ENCODE measurements at places on chromosomes 11 and 22. TPM values are rescaled to one million over a fixed set of nuclear protein-coding genes. Genes with fewer than 3 reads are reported as not detected.

The OR10G7 gene
- not detected for polyA plus RNA-seq

The ACER3 gene
- 0.76 TPM for polyA plus RNA-seq

The ACO2 gene
- polyA plus RNA-seq = 346 TPM

The SVIP gene
- 11.9 TPM for polyA plus RNA-seq

The SSRP1 gene
- polyA plus RNA-seq = 125 TPM

The MRGPRX4 gene
- not detected for polyA plus RNA-seq

The CHCHD10 gene
- polyA plus RNA-seq = 645 TPM

The AGBL2 gene
- polyA plus RNA-seq = 0.10 TPM

- no peak for DNase-seq
Observed at GRCh38 chr22:46212195-46212594, 37.9 kb downstream of the CDPF1 start.

The HBB gene
- 11.3 TPM for polyA plus RNA-seq

The CDC42EP2 gene
- polyA plus RNA-seq = 3.3 TPM

The ZNF280A gene
- polyA plus RNA-seq = not detected

GRCh38 chr11:1116104-1116503, 41.4 kb downstream of the MUC2 start:
- DNase-seq = no peak

Measured in psoas muscle (tissue), 8 donors.